ENCODE measurements at places on chromosomes 2 and 18. TPM values are rescaled to one million over a fixed set of nuclear protein-coding genes. Genes with fewer than 3 reads are reported as not detected.

DNA sequence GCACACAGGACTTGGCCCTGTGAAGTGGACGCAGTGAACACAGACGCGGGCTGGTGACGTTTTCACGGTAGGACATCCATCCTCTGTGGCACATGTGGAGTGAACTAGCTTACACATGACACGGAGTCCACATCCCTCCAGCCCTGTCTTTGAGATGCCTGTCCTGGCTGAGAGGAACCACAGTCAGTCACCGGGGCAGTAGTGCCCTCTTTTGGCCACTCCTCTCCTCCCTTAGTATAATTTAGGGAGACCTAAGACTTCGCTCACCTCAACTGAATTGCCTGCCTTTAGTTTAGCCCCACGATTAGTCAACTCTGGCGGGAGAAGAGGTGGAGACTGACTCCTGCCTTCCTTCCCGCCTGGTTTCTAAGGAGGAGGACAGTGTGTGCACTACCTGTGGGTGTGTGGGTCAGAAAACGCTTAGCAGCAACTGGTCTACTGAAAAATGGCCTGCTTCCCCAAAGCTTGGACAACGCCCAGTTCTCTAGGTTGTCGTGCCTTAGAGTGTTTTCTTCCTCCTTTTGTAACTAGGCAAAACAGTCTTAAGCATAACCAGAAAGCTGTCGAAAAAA is 70.6 kb downstream of the MBP start:
- no peak for DNase-seq

Gene RPRM
- not detected for total RNA-seq

Gene LMAN2L
- total RNA-seq, result 12.2 TPM

DNA sequence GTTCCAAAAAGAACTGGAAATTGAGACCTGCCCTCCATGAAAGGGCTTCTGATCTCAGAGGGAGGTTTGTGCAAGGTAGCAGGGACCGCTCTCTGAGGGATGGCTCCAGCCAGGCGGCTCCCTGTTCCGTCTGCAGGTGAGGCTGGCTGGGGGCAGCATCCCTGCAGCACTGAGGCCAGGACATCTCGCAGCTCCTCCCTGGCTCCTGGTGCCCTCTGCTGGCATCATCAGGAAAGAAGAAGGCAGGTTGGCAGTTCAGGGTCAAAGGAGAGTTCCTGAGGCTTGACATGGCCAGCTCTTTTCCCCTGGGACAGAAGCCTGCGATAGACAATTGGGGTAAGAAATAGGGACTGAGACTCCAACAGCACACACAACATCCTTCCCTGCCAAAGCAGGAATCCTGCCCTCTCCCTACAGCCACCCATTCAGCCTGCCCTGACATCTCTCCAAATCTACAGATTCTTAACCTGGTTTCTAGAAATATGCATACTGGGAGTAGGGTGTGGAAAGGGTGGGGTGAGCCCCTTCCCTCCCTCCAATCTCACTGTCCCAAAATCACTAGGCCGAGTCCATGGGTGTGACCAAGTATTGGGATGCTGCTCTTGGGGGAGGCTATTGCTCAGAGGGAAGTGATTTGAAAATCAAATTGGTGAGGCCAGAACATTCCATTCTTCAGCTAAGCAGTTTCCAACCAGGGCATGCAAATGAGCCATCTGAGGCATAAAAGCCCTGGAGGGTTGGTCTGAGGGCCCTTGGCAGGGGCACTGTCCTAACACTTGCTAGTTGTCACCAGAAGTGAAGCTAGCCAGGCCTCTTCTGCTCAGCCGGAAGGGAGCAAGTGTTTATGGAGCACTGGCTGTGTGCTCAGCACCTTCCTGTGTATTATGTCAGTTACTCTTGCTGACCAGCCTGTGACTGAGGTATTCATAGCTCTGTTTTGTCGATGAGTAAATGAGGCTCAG is 185.4 kb downstream of the TFCP2L1 start:
- DNase-seq, result no peak

Gene ACVR1C
- total RNA-seq, result 0.63 TPM

- DNase-seq, result no peak
Observed at GRCh38 chr2:23112517-23112916, 272.5 kb upstream of the KLHL29 start.

DNA sequence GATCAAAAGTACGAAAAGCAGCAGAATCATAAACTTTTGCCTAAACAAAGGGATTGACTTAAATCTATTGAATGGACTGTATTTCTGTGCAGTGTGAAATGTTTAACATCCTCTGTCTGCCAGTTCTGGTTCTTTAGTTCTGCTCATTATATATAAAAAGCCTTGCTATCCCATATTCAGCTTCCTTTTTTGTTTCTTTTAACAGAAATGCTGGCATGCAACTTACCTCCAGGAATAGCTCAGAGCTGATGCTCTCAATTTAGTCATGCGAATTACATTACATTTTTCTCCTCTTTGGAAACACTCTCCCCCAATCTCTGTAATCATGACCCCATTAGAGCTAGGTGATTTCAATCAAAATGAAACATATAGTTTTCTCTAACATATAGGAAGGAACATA is 73.6 kb downstream of the SPHKAP start:
- DNase-seq, result no peak

Gene TGFBRAP1
- 7.0 TPM for total RNA-seq

Gene AMER3
- total RNA-seq, result not detected

Gene REG1B
- total RNA-seq, result not detected

Gene CFAP210
- total RNA-seq, result not detected

DNA sequence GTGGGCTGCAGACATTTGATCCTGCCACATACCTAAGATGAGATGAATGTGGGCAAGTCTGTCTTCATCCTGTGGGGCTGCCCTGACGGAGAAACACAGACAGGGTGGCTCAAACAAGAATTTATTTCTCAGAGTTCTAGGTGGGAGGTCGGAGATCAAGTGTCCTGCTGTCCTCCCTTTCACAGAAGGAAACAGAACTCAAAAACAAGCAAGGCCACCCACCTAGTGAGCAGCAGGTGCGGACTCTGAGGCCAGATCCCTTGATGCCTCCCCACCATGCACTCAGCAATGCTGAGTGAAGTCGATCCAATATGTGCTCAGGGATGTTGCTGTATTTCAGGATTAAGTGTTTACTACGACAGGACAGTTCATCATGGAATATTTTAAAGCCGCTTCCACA is 63.0 kb upstream of the SNTG2 start:
- DNase-seq, result no peak

Gene VIL1
- not detected for total RNA-seq

DNA sequence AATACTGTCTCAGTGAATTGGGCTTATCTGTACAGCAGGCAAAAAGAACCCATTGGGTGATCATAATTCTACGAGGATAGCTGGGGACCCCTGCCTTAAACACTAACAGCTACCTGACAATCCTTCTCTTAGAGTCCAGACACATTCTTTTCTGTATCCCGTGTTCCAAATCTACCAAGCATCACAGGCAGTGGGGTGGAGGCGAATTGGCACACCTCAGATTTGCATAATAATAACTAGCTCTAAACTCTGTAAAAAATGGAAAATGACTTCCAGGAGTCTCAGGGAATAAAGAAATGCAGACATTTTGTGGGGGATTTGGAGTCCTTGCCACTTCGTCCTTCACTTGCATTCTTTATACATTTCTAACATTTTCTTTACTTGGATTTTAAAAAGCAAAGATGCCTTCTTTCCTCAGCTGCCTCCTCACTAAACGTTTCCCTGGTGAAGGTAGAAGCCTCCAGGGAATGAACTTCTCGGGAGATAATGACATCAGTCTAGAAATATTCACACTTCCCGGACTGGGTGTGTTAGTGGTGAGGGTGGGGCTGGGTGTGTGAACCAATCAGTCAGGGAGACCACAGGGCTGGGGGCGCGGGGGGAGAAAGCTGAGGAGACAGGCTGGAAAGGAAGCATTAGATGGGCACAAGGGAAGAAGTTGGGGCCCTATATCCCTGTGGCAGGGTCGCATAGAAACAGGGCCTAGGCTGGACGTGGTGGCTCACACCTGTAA is 59.1 kb upstream of the BOD1L2 start:
- DNase-seq, result no peak

GRCh38 chr2:5190023-5190422 is 502.2 kb upstream of the SOX11 start:
- no peak for DNase-seq
